ENCODE measurements at places on chromosomes 4 and X.

DNA sequence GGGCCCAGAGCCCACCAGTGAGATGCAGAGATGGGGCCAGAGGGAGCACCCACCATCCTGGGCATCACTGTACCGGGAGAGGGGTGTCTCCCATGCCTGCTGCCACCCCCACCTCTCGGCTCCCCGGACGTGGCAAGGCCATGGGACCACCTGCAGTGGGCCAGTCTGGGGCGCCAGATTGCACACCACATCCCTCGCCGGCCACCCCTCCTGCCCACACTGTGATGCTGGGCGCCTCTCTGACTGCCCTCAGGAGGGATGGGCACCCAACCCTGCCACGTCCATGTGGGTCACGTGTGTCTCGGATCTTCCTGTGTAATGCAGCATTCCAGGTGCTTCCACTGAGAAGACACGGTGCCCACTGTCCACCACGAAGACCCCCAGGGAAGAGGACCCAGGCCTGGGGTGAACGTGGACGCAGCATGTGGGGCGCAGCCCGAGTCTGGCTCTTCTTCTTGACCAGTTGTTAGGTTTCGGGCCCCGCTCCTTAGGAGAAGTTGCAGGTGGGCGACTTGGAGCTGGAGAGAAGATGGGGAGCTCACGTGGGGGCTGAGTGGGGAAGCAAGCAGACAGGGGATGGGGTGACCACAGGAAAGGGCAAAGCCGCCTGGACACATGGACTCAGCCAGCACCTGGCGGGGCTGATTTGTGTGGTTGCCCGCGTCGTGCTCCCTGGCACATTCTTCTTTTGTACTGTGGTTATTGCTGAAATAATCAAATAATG is 47.7 kb downstream of the ZFYVE28 start:
- no peak for DNase-seq

DNA sequence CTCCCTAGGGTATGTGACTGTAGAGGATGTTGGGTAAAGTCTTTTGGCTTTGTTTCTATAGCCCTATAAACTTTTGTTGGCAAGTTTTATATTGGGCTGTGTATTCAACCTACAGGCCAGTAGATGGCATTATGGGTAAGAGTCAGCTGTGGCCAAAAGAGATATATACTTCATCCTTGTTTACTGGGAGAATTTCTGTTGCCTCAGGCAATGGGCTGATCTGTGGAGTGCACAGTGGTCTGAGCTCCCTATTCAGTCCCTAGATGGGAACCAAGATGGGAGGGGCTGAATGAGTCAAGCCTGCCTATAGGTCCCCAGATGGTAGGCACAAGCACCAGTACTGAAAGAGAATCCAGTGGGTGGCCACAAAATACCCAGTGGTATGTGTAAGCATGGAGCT is 580.6 kb downstream of the EPHA5 start:
- no peak for DNase-seq

GRCh38 chrX:117094149-117094548 is 631.4 kb upstream of the CT83 start:
- no peak for DNase-seq

DNA sequence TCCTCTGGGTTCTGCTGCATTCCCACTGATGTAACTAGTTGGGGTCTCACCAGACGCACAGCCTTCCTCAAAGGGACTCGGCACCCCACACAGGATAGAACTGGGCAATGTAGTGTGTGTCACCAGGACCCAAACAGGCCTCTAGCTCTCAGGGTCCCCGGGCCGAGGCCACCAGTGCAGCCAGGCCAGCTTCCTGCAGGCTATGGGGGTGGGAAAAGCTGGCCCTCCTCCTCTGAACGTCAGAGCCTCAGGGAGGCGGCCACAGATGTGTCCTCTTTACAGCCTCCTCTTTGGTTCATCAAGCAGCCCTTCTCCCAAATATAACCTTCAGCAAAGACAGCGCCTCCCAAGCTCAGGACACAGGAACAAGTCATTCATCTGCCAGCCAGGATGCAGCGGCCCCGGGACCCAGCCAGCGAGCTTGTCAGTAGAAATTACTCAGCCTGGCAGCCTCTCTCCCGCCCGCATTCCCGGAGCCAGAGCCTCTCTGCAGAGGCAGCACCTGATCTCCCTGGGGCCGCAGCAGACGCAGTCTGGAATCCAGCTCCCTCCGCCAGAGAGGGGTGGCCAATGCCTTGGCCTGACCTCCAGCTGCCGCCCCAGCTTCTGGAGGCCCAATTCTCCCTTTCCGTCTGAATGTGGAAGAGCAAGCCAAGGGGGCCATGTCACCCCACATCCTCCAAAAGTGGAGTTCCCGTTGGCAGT is 288.5 kb downstream of the FBXW7 start:
- no peak for DNase-seq

GRCh38 chrX:41526925-41527324 is 79.8 kb downstream of the NYX start:
- DNase-seq, result no peak

DNA sequence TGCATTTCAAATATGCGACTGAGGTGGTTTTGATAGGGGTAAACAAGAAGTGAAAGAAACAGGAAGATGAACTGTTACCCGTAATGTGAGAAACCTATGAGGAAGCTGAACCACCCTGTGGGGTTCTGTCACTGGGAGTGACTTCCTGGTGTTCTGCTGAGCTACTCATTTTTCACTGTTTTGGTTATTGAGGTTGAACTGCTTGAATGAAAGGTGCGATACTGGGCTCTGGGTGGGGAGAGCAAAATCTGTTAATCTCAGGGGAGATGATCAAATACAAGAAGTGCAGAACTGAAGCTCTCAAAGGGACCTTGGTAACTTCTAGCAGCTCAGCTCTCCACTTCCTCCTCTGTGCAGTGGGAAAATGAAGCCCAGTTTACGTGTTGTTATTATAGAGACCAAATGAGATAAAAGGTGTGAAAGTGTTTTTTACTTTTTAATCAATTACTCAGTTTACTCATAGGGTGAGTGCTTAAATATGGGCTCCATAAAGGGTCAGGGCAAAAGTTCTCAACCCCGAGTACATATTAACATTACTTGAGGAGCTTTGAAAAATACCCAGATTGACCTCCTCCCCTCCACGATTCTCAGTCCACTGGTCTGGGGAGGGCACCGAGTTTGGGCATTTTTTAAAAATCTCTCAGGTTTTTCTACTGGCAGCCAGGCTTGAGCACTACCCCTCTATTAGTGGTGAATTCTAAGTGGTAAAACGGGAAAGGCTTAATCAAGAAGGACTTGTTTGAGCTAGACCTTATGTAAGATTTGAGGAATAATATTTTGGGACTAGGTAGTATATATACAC is 66.7 kb downstream of the COQ2 start:
- no peak for DNase-seq

GRCh38 chr4:53579826-53580225 is 11.5 kb downstream of the LNX1 start:
- DNase-seq, result no peak

DNA sequence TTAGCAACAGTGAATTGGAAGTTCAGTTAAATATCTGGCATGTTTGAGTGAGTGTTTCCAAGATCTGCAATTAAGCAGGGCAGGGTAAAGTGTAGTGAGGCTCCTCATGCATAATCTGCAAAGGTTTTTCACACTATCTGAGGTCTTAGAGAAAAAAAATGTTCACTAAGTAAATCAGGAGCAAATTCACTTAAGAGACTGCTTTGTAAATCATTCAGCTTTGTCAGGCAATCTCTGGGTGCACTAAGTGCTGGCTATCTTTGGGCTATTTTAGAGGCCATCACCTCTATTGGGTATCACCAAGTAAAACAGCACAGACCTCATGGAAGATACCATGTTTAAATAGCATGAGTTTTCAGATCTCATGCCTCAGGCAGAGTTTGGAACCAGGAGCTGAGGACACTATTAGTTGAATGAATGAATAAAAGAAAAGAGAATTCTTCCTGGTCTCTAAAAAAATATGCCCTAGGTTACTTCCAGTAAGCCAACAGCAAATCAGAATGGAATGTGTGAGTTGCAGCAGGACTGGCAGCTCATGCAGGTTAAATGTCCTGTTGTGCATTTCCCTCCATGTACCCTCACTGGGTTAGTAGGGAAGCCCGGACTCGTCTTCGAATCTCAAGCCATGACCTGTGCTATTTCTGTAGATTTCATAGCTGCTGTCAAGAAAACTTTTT is 195.3 kb downstream of the KCNIP4 start:
- no peak for DNase-seq

DNA sequence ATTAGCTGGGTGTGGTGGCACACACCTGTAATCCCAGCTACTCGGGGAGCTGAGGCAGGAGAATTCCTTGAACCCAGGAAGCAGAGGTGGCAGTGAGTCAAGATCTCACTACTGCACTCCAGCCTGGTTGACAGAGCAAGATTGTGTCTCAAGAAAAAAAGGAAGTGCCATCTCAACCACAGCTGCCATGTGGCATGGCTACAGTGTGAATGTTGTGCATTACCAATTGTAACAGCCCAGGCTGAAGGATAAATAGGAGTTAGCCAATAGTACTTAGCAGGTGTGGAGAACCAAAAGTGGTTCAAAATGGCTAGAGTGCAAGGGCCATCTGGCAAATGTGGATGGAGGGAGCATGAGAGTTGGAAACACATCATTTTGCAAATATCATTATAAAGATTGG is 28.9 kb downstream of the SLC25A5 start:
- no peak for DNase-seq

- no peak for DNase-seq
Observed at GRCh38 chrX:151397741-151398070, 700 bp downstream of the VMA21 start.

DNA sequence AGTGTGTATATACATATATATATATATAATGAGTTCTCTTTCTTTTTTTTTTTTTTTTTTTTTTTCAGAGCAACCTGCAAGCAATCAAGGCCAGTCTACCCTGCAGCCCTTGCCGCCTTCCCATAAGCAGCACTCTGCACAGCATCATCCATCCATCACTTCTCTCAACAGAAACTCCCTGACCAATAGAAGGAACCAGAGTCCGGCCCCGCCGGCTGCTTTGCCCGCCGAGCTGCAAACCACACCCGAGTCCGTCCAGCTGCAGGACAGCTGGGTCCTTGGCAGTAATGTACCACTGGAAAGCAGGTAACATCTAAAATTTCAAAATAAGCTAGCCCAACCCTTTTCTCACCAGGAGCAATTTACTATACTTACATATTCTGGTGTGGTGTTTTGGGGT is 316.3 kb downstream of the DCTD start:
- no peak for DNase-seq

DNA sequence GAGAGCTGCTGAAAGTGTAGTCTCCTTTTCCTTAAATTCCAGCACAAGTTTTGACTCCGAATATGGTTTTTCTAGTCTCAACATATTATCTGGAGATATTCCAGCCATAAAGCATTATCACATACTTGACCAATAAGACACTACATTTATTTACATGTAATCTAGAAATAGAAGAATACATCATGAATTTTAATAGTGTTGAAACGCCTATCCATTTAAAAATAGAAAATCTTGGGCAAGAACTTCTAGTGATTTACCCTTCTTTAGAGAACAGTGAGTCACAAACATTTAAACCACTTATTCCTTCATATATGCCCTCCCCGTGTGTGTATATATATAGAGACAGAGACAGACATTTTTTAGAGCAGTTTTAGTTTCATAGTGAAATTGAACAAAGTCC is 161.5 kb downstream of the SOWAHB start:
- DNase-seq, result no peak

DNA sequence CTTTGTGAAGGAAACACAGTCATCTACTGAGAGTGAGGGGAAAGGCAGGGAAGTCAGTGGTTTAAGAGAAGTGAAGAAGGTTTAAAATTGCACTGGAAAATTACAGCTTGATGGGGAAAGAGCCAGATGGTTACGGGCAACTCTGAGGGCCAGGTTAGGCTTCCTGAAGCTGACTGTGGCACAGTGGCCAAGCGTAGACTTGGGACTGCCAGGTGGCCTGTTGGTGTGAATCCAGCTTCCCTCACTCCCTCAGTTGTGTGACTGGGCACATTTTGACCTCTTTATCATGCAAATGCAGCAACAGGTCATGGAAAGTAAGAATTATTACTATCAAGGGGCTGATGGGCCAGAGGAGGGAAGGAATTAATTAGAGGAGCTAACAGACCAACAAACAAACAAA is 390.1 kb downstream of the UNC5C start:
- no peak for DNase-seq

GRCh38 chrX:33974676-33975075 is 157.4 kb downstream of the FAM47A start:
- DNase-seq, result no peak

- no peak for DNase-seq
Observed at GRCh38 chr4:154577324-154577723, 13.2 kb downstream of the FGA start.

DNA sequence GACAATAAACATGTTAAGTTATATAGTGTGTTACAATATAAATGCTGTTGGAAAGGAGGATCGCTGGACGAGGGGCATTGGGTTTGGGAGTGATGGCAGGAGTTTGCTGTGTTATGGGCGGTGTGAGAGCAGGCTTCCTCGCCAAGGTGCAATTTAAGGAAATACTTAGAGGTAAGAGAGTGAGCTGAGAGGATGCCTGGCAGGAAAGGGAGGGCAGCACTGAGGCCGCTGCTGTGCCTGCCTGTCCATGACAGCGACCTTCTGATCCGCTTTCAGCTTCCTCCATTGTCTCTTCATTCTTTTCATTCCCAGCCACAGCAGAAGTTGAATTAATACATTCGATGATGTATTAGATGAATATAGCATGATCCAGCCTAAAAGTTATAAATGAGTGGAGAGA is 41.2 kb upstream of the TBC1D14 start:
- DNase-seq, result no peak

GRCh38 chr4:110042545-110043517 is 130.1 kb downstream of the EGF start:
- no peak for DNase-seq

- DNase-seq, result no peak
Observed at GRCh38 chrX:40474205-40474626, 106.6 kb upstream of the ATP6AP2 start.

- DNase-seq, result no peak
Observed at GRCh38 chr4:63275491-63275890, 1133.8 kb downstream of the TECRL start.

GRCh38 chr4:30269850-30270249 is 450.3 kb upstream of the PCDH7 start:
- no peak for DNase-seq

Data from putamen (tissue), 1 donor.